ENCODE measurements at places on chromosomes 7 and 10.

DNA sequence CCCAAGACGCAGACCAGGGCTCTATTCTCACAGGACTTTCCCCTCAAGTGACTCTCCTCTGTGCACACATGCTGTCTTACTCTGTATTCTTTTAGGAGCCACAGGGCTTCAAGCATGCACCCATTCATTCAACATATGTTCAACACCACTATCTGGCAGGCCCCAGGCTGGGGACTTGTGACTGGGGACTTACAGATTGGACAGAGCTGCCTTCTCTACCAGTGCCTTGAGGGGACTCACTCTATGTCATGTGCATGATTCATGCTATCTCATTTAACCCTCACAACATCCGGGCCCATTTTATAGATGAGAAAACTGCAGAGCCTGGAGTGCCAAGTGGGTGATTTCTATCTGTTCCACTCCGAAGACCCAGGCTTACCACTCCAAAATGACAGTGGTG, 34.3 kb downstream of the MYL10 start:
- DNase-seq: no peak

- DNase-seq: no peak
Observed at GRCh38 chr7:74586258-74587175, 71.0 kb upstream of the GTF2I start.

DNA sequence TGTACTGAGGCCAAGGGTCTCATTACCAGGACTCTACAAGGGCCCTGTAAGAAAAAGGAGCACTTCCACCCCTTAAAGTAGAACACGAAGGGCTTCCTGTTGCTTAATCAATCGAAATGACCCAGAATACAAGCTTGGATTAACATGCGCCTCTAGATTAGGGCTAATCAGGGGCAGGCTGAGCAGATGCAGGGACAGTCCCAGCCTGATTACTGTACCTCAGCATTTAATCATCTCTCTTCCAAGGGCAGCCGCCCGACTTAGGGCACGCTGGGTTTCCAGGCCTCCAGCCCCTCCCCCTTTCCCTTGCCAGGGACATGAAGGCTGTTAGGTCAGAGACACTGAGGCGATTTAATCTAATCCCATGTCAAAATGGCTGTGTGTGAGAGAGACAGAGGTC, 138.6 kb downstream of the NRF1 start:
- DNase-seq: no peak

DNA sequence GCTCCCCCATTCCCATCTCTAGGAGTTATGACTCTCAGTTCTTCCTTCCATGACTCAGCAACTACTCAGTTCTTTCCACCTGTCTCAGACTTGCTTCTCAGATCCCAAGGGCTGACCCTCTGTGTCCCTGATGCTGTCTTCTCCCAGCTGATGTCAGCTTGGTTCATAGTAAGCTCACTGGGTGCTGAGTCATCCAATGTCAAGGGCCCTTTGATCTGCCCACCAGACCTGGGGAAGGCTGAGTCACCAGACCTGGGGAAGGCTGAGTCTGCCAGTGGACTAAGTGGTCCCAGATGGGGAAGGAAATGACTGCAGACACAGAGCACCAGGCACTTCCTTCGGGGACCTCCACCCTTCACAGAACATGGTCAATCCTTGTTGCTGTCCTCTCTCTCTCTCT, 76.1 kb upstream of the ZEB1 start:
- peak; percentile 79 for DNase-seq

GRCh38 chr10:16941870-16942269, 124.6 kb upstream of the RSU1 start:
- DNase-seq: no peak

- DNase-seq: no peak
Observed at GRCh38 chr10:112393827-112394226, 19.9 kb downstream of the ACSL5 start.

DNA sequence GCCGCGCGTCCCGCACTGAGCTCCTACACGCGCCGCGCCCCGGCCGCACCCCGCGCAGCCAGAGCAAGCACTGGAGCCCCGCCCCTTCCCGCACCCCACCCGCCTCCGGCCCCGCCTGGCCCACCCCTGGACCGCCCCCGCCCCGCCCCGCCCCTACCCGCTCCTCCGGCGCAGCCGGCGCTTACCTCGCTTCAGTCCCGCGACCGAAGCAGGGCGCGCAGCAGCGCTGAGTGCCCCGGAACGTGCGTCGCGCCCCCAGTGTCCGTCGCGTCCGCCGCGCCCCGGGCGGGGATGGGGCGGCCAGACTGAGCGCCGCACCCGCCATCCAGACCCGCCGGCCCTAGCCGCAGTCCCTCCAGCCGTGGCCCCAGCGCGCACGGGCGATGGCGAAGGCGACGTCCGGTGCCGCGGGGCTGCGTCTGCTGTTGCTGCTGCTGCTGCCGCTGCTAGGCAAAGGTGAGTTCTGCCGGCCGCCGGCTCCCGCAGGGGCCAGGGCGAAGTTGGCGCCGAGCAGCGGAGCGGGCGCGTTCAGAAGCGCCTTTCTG, at the start of gene RET:
RET (plus strand) TSS at position 194 of the 545 bp plus-strand sequence; CDS start at position 384, 190 bp downstream.
- no peak for DNase-seq

DNA sequence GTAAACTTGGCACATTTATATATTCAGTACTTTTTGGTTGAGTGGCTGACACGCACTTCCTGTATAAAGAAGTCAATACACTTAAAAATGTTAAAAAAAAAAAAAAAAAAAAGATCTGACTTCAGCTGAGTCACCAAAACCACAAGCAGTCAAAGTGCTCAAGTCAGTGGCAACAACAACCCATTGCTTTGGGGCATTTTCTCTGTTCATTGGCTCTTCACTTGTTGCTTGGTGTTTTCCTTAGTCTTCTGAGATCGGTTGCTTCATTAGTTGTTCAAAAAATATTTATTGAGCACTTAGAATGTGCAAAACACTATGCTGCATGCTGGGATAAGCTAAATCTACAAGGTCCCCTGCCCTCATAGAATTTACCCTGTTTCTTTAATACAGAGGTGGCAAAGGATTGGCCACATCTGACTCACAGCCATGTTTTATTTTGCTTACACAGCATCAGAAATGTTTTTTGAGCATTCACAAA, 63.7 kb downstream of the ZNRF2 start:
- peak; percentile 89 for DNase-seq

- DNase-seq: peak; percentile 79
Observed at GRCh38 chr7:47578579-47579270, 3.2 kb downstream of the TNS3 start.

Data from GM04503 (cell line).